T-helper 1 cell (primary cell): ENCODE measurements at places on chromosomes 3 and 15.

DNA sequence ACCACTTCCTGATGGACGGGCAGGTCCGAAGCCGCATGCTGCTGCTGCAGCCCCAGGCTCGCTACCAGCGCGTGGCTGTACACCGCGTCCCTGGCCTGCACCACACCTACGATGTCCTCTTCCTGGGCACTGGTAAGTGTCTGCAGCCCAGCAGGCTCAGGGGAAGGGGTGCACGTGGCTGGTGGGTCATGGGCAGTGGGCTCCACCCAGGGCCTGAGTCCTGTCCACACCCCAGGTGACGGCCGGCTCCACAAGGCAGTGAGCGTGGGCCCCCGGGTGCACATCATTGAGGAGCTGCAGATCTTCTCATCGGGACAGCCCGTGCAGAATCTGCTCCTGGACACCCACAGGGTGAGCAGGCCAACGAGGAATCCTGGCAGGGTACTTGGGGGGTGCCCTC is 8.7 kb downstream of the CIB1 start:
- no peak for DNase-seq

DNA sequence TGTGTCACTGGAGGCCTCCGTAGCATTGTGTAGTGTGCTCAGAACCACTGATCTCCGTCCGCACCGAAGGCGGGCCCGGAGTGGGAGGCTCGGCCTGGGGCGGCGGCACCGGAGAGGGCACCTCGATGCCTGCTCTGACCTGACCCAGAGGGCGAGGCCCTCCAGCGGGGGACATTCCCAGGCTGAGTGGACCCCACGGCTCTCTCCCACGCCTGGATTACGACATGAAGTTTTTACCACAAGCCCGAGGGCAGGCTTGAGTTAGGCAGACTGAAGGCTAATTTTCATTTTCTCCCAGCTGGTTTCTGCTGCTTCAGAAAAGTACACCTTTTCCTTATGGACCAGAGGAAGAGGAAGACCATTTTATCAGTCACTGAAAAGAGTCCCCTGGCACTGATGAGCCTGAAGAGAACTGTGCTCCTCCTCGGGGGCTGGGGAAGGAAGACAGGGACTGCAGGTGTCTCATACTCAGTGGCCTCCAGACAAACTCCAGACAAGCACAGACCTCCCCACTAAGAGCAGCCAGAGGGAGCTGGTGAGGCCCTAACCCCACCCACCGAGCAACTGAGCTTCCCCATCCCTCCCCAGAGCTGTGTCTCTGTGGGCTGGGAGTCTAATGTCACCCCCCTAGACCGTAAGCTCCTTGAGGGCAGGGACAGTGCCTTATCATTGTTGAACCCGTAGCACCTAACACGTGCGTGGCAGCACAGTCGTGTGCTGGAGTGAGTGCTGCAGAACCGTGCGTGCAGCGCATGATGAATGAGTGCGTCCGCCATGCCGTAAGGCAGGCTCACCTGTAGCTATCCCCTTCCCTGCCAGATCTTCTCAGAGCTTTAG is 74.5 kb upstream of the BLM start:
- DNase-seq = no peak

- DNase-seq = no peak
These were observed 30.0 kb upstream of the TSEN2 start for GRCh38 chr3:12454076-12454815.

- no peak for DNase-seq
These were observed 3.3 kb downstream of the PAK6 start for GRCh38 chr15:40242213-40242599.

DNA sequence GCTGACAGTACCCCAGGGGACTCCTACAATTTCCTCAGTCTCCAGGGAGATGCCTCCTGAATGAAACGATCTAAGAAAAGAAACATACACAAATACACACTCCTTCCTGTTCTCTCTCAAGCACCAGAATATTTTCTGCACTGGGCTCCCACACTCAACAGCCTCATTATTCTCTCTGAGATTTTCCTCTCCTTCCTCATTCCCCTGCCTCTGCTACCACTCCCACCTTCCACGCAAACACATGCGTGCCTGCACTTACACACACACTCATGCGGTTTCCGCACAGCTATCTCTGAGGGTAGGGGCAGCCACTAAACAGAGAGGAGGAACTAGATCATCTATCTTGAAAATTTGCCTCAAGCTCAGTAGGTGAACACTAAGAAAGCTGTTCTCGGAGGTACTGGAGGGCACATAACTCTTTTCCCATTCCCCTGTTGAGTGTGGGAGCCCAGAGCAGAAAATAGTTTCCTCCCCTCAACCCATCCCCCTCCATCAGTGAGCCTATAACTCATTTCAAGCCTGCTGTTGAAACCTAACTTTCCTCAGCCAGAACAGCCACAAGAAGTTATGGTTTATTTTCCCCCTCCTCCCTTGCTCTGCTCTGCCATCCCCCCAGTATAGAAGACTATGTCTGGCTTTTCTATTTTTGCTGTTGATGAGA is 30.5 kb upstream of the TIPARP start:
- DNase-seq = peak; percentile 68

GRCh38 chr3:10474847-10475246 is 30.5 kb downstream of the ATP2B2 start:
- DNase-seq = no peak

DNA sequence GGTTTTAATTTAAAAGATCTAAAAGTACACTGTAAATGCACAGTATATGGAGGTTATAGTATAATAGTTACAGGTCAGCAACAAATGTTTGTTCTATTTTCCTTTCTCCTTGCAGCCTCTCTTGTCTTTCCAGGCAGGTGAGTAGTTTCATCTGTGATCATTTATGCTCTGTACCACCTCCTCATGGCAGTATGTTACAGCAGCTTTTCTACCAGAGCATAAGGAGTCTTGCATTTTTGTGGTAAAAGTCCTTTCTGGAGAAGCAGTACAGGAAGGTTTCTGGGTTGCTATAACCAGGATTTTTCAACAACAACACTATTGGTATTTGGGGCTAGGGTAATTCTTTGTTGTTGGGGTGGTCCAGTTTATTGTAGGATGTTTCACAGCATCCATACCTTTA is 59.5 kb downstream of the ZNF609 start:
- DNase-seq = no peak

DNA sequence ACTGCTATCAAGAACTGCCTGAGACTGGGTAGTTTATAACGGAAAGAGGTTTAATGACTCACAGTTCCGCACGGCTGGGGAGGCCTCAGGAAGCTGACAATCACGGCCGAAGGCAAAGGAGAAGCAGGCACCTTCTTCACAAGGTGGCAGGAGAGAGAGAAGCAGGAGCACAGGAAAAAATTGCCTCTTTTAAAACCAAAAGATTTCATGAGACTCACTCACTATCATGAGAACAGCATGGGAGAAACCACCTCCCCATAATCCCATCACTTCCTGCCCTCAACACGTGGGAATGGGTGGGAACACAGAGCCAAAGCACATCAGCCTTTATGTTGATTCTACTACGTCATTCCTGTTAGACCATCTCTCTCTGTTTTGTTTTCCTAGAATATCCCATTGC is 650.9 kb upstream of the SEMA6D start:
- no peak for DNase-seq

- no peak for DNase-seq
These were observed 20.5 kb downstream of the MYO1E start for GRCh38 chr15:59352189-59352588.

- DNase-seq = no peak
These were observed 13.6 kb downstream of the KLF15 start for GRCh38 chr3:126343649-126344035.

- no peak for DNase-seq
These were observed 2.2 kb downstream of the POLG start for GRCh38 chr15:89332446-89332845.

GRCh38 chr3:52493232-52494017 is 1.7 kb upstream of the STAB1 start:
- DNase-seq = no peak

DNA sequence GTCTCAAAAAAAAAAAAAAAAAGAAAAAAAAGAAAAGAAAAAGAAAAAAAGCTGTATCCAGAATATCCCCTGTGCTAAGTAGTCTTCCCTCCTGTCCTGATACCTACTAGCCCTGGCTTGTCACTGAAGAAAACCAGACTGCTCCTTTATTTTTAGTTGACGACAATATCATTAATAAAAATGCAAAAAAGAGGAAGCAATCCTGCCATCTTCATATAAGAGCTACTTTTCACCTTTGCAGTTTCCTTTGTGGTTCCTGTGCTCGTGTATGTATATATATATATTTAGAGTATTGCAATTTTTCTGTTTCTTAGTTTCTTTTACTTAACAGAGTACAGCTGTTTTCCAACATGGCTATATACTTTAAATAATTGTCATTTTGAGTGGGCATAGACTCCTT is 13.6 kb downstream of the C3orf20 start:
- no peak for DNase-seq

GRCh38 chr15:83809345-83809744 is 155.4 kb downstream of the ADAMTSL3 start:
- no peak for DNase-seq

DNA sequence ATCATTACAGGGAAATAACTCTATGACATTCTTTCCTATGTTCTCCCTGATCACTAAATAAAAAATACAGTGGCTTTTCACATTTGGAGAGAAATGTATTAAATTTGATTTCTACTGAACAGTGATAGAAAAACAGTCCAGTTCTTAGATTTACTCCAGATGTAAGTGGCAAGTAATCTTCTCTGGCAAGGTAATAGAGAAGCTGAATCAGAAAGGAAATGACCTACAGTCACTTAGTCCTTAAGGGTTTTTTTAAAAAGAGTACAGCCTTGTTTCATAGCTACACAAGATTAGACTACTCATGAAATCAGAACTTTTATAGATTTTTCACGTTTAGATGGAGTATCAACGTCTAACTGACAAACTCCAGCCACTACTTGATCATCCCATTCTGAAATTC is 236.9 kb downstream of the CADPS start:
- DNase-seq = no peak

GRCh38 chr3:107065094-107065861 is 312.0 kb upstream of the CCDC54 start:
- DNase-seq = peak; percentile 7

DNA sequence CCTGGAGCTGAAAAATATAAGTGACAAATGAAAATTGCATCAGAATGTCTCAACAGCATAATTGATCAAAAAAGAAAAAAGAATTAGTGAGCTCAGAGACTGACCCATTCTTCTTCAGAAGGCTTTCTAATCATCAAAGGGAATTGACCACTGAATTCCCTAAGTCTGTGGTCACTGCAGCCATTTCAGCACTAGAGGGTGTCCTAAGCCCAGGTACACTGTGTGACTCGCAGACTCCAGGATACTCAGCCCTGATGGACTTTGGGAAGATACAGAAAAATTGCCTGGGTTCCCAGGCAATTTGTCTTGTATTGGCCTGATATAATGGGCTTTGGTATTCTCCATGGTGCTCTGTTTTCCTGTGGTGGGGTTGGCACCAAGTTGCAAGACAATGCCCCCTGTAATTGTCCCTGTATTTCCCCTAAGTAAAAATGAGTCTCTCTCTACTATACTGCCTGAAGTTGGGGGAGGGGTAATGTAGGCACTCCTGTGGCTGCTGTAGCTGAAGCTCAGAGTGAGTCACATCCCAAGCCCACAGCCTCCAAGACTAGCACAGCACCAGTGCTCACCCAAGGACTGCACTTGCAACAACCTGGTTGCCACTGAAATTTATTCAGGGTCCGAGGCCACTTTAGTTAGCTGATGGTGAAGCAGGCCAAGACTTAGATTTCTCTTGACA is 256.0 kb upstream of the STAC start:
- no peak for DNase-seq

GRCh38 chr3:50503504-50504342 is at the start of gene CACNA2D2:
CACNA2D2 (minus strand) TSS chr3:50503634; CDS start chr3:50503423, 211 bp downstream.
- DNase-seq = peak; percentile 38

- DNase-seq = no peak
These were observed 166.2 kb upstream of the ROBO2 start for GRCh38 chr3:76873532-76874242.
